ENCODE measurements at places on chromosomes 4 and X.
A peak's percentile ranks its signal among the peaks of the same experiment; 100 is the strongest.

GRCh38 chr4:73944061-73944875 is 37.6 kb downstream of the PF4 start:
- DNase-seq = no peak

- peak; percentile 35 for DNase-seq
These were observed 651 bp upstream of the SAP30 start for GRCh38 chr4:173370130-173370476.

DNA sequence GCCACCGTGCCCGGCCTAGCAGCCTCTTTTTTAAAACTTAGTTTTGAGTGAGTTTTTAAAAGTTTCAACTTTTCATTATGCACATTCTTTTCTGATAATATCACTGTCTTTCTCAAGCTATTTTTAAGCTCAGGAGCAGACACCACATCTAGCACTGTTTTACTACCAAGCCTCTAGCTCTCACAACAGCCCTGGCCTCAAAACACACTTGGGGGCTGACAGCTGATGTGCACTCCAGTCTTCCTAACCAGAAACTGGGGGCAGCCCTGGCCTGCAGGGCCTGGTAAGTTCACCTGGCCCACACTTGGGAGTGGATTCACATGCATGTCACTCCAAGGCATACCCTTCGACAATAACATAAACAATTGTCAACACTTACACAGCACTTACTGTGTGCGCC is 34.0 kb downstream of the CENPU start:
- no peak for DNase-seq

- DNase-seq = no peak
These were observed 69.3 kb downstream of the BTC start for GRCh38 chr4:74724979-74725378.

DNA sequence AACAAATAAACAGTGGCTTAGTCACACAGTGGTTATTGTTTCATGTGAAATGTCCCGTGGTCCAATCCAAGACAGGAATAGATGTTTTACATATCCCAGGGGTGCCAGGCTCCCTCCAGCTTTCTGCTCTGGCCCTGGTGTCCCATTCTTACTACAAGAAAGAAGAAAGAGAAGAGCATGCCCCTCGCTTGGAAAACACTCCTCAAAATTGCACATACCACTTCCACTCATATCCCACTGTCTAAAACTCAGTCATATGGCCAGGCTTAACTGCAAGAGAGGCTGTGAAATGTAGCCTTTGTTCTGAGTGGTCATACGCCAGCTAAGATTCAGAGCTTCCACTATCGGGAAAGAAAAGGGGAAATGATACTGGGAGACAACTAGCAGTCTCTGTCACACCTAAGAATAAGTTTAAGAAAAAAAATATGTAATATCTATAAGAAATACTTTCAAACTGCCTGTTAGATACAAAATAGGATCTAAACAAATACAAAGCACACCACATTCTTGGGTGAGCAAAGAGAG is 306.8 kb upstream of the FAM241A start:
- no peak for DNase-seq

DNA sequence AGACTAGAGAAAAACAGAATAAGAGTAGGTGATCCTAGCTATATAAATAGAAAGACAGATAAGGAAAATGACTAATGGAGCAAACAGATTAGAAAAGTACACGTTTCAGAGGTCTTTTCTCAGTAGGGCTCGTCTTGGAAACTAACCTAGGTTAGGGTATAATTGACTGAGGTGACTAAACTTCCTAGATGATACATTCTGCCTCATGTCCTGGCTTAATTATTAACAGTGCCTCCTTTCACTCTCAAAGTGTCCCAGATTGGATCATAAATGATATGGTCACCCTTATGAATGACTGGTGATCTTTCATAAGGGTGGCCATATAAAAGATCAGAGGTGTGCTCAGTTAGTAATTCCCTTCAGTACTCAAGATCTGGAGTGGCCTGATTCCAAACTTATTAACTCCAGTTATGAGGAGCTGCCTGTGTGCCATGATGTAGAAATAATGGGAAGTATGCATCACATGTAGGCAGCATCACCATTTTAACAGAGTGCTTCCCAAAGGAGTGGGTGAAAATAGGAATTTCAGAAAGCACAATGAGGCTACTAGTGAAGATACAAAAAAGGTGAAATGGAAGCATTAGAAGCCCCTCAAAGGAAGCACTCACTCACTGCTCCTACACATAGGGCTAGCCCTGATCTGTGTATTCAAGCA is 14.7 kb upstream of the GRIA3 start:
- DNase-seq = no peak

DNA sequence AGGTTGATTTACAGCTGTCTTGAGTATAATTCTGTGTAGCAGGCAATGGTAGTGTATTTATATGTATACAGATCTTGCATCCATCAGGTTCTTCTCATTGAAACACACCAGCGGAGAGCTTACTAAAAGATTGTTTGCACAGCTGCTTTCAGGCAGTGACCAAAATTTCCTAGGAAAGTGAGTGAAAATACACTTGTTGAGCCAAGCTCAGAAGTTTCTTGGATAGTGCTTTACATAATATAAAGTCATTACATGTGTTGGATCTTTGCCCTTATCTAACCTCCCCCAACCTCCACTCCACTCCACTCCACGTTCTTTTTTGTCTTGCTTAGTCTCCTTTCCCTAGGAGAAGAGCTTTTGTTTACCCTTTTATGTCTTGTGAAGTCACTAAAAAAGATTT is 34.1 kb downstream of the CNKSR2 start:
- peak; percentile 71 for DNase-seq

DNA sequence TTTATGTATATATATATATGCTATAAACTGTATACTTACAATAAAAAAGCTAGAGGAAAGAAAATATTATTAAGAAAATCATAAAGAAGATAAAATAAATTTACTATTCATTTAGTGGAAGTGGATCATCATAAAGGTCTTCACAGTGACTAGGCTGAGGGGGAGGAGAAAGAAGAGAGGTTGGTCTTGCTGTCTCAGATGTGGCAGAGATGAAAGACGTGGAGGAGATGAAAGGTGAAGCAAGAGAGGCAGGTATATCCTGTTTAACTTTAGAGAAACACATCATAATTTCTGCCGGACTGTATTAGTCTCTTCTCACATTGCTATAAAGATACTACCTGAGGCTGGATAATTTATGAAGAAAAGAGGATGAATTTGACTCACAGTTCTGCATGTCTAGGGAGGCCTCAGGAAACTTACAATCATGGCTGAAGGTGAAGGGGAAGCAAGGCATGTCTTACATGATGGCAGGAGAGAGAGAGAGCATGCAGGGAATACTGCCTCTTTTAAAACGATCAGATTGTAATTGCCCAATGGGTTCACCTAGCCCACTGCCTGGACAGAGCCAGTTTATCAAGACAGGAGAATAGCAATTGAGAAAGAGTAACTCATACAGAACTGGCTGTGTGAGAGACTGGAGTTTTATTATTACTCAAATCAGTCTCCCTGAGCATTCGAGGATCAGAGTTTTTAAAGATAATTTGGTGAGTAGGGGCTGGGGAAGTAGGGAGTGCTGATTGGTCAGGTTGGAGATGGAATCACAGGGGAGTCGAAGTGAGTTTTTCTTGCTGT is 22.1 kb upstream of the RRAGB start:
- no peak for DNase-seq

- DNase-seq = no peak
These were observed 510.9 kb downstream of the GRID2 start for GRCh38 chr4:92814677-92815076.

GRCh38 chr4:2785613-2786012 is 7.3 kb upstream of the SH3BP2 start:
- no peak for DNase-seq

All from NCI-H1105 treated with DMSO at 0.1 percent for 48 hours (cell line).